ENCODE measurements at places on chromosomes 7 and 10. TPM values are rescaled to one million over a fixed set of nuclear protein-coding genes. Genes with fewer than 3 reads are reported as not detected.

The CHRM2 gene
- total RNA-seq, result 2.8 TPM

The AKR1C8 gene
- total RNA-seq, result 0.83 TPM

The GPR26 gene
- not detected for total RNA-seq

The NODAL gene
- not detected for total RNA-seq

The ASZ1 gene
- total RNA-seq, result not detected

The C10orf67 gene
- 1.2 TPM for total RNA-seq

The UCMA gene
- total RNA-seq, result not detected

The SRRM3 gene
- total RNA-seq, result 0.86 TPM

The NPC1L1 gene
- total RNA-seq, result 0.21 TPM

The PTF1A gene
- total RNA-seq, result not detected

The TRIM50 gene
- total RNA-seq, result not detected

DNA sequence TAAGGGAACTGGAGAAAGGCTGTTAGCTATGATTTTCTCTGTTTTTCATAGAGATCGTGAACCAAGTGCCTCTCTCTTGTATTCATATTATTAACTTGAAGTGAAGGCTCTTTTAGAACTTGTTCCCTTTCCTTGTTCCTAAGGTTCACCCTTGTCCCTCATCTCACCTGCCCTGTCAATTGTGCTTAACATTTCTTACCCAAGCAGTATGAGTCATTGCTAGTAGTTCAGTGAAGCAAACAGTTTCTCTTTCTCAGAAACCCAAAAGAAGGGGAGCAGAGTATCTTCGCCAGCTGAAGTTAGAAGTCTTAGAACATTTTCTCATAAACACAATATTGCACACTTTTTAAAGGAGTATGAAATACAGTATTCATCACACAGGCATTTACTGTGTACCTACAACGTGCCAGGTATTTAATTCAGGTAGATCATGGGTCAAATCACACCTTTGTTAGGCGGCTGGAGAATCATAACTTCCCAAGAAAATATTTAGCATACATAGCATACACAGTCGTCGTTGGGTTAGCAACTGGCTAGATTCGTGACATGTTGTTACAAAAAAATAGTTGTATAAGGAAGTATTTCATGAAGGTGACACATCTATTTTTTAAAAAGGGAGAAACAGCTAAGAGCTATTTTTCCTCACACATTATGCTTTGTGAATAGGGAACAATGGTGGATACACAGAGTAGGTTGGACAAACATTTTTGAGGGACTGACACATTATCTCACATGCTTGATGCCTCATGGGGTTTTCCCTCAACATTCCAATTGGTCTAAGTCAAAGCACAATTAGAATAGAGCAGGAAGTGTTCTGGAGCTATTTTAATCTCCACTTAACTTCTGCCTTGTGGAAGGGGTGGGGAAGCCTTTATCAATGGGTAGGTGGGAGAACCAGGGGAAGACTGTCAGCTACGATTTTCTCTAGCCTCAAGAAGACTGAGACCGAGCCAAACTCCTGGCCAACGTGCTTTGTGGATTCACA, 13.2 kb downstream of the HDAC9 start:
- no peak for DNase-seq

- DNase-seq, result no peak
Observed at GRCh38 chr7:27587429-27587828, 75.3 kb downstream of the HIBADH start.

DNA sequence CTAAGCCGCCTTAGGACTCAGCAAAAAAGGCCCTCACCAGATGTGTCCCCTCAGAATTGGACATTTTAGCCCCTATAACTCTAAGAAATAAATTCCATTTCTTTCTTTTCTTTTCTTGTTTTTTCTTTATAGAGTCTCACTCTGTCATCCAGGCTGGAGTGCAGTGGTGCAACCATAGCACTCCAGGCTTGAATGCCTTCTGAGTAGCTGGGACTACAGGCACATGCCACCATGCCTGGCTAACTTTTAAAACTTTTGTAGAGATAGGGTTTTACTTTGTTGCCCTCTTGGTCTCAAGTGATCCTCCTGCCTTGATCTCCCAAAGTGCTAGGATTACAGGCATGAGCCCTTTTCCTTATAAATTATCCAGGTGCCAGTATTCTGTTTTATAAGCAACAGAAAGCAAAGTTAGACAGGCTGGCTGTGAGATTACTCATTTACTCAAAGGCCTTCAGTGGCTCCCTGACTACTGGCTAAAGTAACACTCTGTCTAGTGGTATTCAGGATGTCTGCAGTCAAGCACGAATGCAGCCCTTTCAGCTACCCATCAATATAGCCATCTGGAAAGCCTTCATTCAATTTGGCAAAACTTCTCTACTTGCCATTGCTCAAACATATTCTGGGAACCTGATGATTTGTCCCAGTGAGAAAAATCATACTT, 128.6 kb downstream of the ICA1 start:
- DNase-seq, result no peak

GRCh38 chr10:58556516-58557165, 44.0 kb downstream of the BICC1 start:
- DNase-seq, result no peak

DNA sequence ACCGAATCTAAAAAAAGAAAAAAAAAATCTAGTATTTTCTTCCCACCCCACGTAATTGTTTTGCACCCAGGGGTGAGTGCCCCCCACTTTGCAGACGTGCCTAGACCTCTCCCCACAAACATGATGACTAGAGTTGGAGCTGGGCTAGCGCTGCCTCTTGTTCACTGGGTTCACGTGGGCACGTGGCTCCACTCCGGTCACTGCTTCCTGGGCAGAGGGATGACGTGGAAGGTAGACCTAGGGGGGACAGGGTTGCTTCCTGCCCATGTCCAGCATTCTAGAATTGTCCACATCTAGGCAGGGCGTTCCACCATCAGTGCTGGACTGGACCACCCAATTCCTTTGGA, 861 bp upstream of the LIMK1 start:
- no peak for DNase-seq

GRCh38 chr7:108592646-108593201, 23.1 kb downstream of the DNAJB9 start:
- no peak for DNase-seq

- no peak for DNase-seq
Observed at GRCh38 chr10:535952-536351, 153.5 kb downstream of the DIP2C start.

GRCh38 chr10:122352817-122353525, 21.5 kb upstream of the PLEKHA1 start:
- no peak for DNase-seq

GRCh38 chr7:128052404-128052803, 21.2 kb upstream of the LRRC4 start:
- no peak for DNase-seq

DNA sequence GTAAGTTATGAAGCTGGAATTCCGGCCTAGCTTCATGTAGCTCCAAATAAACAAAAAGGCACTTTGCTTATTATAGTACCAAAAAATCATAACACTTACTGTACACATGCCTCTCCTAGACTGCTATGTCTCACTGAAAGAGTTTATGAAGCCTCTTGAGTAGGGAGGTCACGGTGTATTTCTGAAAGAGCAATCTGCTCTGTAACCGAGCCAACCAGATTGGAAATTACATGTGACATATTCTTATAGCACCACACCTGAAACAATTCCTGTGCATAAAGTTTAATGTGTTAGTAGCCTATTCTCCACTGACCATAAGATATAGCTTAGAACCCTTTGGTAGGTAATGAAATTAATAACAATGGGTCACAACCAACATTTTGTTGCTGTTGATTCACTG, 1.3 kb upstream of the FAM3C start:
- DNase-seq, result no peak

- no peak for DNase-seq
Observed at GRCh38 chr7:131363719-131364118, 36.0 kb downstream of the MKLN1 start.

GRCh38 chr7:129134356-129134987, 10.0 kb upstream of the TSPAN33 start:
- no peak for DNase-seq

GRCh38 chr7:91407942-91408341, 143.7 kb downstream of the FZD1 start:
- DNase-seq, result no peak

DNA sequence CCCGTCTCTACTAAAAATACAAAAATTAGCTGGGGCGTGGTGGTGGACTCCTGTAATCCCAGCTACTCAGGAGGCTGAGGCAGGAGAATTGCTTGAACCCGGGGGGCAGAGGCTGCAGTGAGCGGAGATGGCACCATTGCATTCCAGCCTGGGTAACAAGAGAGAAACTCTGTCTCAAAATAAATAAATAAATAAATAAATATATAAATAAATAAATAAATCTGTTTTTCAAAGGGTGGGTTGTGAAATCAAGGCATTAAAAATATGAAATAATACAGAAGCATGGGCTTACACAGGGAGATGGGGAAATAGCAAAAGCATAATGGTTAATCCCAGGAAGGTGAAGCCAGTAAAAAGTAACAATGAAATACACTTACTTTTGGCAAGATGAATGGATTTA, 93.9 kb downstream of the LYZL2 start:
- no peak for DNase-seq

GRCh38 chr10:1162481-1163203, 106.5 kb downstream of the WDR37 start:
- no peak for DNase-seq

DNA sequence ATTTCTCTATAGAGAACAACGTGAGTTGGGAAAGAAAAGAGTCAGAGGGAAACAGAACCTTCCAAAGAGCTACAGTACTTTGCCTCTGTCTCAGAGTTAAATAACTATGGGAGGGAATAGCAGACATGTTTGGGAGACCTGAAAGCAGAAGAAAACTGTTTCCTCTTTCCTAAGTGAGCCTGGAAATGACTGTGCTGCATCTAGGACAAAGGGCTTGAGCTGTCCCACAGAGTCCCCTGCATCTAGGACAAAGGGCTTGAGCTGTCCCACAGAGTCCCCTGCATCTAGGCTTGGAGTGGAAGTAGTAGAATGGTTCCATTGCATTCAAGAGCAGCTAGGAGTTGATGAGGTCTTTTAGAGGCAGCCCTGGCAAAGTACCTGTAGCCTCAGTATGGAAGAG, 149.7 kb downstream of the DKK1 start:
- no peak for DNase-seq

DNA sequence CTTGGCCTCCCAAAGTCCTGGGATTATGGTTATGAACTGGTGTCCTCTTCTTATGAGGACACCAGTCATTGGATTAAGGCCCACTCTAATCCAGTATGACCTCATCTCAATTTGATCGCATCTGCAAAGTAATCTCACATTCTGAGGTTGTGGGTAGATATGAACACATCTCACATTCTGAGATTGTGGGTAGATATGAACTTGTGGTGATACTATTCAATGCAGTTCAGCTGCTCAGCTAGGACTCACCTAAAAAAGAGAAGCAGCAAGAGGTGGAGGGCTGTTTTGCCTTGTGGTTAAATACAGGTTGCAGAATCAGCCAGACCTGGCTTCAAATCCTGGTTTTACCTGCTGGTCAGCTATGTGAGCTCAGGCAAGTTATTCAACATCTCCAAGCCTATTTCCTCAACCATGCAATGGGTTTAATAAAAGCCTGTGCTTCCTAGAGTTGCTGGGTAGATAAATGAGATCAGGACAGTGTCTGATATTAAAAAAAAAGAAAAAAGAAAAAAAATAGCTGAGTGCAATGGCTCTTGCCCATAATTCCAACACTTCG, 8.5 kb upstream of the BAG3 start:
- no peak for DNase-seq

DNA sequence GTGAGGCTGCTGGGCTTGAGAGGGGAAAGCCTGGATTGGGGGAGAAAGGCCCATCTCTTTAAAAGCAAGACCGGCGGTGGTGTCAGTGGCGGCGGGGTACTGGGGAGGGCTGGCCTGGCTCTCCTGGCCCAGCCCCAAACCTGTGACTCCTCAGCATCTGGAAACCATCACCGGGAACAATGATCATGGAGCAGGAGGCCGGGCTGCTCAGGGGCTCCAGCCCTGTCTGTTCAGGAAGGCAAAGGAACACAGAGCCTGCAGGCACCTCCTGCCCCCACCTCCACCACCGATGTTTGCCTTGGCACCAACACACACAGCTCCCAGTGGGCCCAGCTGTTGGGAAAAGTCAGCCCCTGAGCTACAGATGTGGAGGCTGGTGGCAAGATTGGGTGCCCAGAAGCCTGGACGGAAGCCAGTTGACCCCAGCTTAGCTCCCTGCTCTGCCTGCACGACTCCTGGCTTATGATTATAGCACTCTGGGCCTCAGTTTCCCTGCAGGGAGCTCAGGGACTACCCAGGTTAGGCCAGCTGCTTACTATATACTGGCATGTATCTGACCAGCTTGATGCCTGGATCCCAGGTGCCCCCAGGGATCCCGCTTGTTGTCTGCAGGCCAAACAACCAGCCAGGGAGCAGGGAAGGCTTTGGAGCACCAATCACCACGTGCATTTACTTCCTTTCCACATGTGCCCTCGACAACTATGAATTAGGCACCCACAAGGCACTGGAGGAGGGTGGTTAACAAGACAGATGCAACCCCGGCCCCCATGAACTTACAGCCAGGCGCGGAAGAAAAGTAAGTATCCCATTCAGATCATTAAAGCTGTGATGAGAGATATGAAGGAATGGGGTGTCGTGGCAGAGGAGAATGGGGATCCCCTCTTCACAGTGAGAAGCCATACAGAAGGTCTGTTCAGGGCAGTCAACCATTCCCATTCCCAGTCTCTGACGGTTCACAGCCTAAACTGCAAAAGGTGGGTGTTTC, 37.3 kb downstream of the ZCCHC24 start:
- peak; percentile 42 for DNase-seq

GRCh38 chr10:27537787-27538186, 33.7 kb downstream of the RAB18 start:
- no peak for DNase-seq

- DNase-seq, result no peak
Observed at GRCh38 chr7:149225656-149226055, 13.8 kb upstream of the ZNF212 start.

DNA sequence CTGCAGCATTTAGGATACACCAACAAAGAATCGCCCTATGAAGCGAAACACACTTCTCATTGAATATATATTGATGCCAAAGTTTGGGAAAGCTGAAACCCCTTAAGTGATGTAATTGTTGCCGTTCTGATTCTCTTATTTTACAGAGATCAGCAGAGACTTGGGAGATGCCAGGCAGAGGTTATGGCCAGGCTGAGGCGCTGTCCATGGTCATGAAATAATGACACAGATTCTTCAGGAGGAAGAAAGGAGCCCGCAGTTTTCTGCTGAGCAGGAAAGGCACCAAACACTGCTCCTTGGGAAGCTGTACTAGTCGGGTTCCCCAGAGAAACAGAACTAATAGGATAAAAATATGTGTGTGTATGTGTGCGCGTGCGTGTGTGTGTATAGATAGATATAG, 566.0 kb downstream of the CALN1 start:
- DNase-seq, result no peak

GRCh38 chr7:94398841-94399240, 4.1 kb downstream of the COL1A2 start:
- no peak for DNase-seq

- no peak for DNase-seq
Observed at GRCh38 chr10:129120441-129120840, 346.6 kb upstream of the MGMT start.

- peak; percentile 63 for DNase-seq
Observed at GRCh38 chr10:24866604-24867583, 85.5 kb downstream of the PRTFDC1 start.

DNA sequence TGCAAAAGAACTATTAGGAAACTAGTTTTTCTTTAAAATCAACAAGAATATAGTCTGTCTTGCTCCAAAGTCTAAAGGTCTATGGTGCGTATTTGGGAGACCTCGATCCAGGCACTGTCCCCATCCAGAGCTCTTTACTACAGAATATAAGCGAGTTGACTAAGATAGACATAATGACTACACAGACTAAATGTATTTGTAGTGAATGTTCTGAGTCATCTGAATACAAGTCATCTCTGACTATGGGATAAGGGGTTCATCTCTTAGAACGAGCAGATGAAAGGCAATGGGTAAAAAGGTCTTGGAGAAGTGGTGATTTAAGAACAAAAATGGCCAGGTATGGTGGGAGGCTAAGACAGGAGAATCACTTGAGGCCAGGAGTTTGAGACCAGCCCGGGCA, 136.0 kb upstream of the RSU1 start:
- DNase-seq, result no peak
